ENCODE measurements at places on chromosomes 13 and 19.
A peak's percentile ranks its signal among the peaks of the same experiment; 100 is the strongest.

GRCh38 chr13:83895994-83896580 is 13.8 kb upstream of the SLITRK1 start:
- DNase-seq: no peak

GRCh38 chr19:16032509-16033135 is 43.7 kb upstream of the TPM4 start:
- peak; percentile 3 for DNase-seq

GRCh38 chr13:39481491-39481890 is 121.5 kb downstream of the LHFPL6 start:
- no peak for DNase-seq

- DNase-seq: no peak
Measured at GRCh38 chr19:17109962-17110598, 34.5 kb downstream of the MYO9B start.

GRCh38 chr13:48266701-48267639 is 34.0 kb downstream of the ITM2B start:
- no peak for DNase-seq

GRCh38 chr19:49713236-49713845 is 22.4 kb downstream of the CPT1C start:
- no peak for DNase-seq

- DNase-seq: no peak
Measured at GRCh38 chr13:42394711-42395085, 122.7 kb downstream of the AKAP11 start.

- peak; percentile 39 for DNase-seq
Measured at GRCh38 chr13:102799426-102800144, 666 bp downstream of the BIVM start.

GRCh38 chr19:49546825-49547565 is 19.2 kb downstream of the RCN3 start:
- DNase-seq: peak; percentile 83

- DNase-seq: no peak
Measured at GRCh38 chr19:32352241-32352630, 6.8 kb downstream of the ZNF507 start.

DNA sequence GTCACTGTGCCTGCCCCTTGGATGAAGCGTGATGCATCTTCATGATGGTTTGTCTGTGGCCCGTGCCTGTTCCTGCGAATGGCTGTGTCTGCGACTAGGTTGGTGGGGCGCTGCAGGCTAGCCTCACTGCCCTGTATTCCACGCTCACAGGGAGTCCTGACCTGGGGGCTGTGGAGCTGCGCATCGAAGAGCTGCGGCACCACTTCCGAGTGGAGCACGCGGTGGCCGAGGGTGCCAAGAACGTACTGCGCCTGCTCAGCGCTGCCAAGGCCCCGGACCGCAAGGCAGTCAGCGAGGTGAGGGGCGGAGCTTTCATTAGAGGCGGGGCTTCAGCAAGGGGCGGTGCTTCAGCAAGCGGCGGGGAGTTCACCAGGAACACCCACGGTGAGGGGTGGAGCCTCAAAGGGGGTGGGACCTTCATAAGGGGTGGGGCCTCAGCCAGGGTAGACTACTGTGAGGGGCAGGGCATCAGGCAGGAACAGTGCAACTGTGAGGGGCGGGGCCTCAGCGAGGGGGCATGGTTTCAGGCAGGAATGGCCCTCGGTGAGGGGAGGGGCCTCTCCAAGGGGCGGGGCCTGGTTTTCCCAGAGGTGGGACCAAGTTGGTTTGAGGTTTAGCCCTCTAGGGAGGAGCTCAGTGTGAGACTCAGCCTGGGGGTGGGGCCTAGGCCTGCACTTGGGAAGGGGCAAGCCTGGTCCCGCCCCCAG is 17.2 kb downstream of the PKN1 start:
- DNase-seq: peak; percentile 97

- DNase-seq: peak; percentile 21
Measured at GRCh38 chr19:55614711-55615542, 9.4 kb downstream of the ZNF784 start.

DNA sequence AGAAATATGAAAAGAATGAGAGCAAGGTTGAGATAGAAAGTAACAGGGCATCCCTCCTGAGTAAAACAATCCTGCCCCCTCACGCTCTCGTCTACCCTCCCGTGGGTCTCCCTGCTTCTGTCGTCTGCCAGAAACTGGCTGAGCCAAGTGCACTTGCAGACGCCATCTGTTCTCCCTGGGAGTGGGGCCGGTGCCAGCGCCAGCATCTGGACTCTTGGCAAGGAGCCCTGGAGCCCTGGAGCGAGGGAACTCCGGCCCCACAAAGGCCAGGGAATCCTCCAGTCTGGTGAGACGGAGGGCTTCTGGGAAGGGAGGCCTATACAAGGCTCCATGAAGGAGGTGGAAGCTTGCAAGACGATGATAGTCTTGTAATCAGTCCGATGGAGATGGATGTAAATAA is 2.3 kb upstream of the TMEM91 start:
- DNase-seq: peak; percentile 38

DNA sequence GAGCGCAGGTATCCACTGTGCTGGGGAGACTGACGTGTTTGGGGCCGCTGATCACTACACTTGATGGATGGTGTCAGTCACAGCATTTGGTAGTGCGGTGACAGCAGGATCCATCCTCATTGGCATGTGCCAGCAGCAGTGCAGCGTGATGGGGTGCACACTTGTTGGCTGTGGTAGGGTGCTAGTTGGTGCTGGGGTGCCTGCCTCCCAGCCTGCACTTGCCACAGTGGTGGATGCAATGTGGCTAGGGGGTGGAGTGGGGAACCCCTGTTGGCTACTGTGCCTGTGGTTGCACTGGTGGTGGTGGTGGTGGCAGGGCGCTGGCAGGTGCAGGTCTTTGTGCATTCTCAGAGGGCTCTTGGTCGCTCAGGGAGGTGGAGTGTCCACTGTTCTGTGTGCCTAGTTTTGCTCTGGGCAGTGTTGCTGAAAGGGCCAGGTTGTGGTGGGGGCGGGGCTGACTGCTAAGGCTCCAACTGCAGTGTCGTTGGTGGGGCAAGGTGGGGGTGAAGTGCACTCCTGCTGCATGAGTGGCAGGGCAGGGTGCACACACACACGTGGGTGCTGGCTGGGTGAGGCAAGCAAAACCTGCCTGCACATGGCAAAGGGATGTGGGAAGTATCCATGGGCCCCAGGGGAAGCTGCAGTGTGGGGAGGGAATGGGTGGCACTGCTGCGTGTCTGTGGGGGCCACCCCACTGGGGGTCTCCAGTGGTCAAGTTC is 84.8 kb downstream of the ZMYM2 start:
- no peak for DNase-seq

GRCh38 chr13:104321756-104322155 is 1255.5 kb upstream of the SLC10A2 start:
- no peak for DNase-seq

DNA sequence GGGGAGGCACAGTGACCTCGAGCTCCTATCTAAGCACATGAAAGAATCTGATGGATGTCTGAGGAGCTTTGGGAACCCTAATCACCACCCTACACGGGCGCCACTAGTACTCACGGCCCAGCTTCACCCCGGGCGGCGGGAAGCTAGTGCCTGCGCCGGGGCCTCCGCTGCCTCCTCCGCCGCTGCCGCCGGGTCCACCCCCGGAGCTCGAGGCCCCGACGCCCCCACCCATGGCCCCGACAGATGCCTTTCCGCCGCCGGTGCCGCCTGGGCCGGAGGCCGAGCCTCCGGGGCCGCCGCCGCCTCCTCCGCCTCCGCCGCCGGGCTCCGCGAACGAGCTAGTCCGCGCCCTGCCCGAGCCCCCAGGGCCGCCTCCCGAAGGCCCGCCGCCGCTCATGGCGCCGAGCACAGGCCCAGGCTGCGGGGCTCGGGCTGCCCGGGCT is 312 bp downstream of the GSK3A start:
- DNase-seq: no peak

DNA sequence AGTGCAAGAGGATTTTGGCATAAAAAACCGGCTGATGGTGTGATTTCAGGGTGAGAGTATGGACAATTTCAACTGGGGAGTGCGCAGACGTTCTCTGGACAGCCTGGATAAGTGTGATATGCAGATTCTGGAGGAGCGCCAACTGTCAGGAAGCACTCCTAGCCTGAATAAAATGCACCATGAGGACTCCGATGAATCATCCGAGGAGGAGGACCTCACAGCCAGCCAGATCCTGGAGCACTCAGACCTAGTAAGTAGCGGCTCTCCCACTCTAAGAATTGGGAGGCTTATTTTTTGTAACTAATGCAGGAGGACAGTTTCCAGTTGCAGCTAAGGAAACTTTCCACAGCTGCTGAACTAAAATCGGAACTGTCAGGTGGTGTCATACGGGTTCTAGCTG is 53.6 kb downstream of the ZAR1L start:
- no peak for DNase-seq

DNA sequence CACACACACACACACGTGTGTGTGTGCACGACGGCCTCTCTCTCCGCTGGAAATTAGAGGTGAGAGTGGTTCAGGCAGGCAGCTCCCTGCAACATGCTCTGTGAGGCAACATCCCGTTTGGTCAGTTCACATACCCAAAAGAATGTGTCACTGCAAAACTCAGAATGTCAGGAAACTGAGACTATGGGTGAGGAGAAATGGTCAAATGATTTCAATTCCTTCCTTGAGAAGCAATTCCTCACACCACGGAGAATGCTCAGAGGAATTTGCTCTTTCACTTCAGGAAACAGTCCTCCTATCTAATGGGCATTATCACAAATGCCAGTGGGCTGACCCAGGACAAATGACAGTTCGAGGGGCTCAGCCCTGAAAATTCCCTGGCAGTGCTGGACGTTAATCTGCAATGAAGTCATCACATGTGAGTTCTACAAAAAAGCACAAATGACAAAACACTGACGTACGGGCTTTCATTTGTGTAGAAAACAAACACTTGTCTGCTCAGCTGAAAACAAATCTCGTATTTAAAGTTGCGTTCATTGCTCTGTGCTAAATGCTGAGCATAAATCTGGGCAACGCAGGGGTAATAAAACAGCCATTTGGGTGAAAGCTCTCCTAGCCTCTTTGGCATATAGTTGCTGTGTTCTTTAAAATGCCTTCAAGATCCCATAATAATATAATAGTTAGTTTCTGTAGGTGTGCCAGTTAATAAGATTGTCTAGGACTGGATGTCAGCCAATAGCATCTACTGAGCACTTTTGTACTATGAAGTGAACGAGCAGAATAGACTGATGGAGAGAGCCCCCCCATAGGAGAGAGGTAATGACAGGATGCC is 18.6 kb upstream of the LATS2 start:
- DNase-seq: no peak

DNA sequence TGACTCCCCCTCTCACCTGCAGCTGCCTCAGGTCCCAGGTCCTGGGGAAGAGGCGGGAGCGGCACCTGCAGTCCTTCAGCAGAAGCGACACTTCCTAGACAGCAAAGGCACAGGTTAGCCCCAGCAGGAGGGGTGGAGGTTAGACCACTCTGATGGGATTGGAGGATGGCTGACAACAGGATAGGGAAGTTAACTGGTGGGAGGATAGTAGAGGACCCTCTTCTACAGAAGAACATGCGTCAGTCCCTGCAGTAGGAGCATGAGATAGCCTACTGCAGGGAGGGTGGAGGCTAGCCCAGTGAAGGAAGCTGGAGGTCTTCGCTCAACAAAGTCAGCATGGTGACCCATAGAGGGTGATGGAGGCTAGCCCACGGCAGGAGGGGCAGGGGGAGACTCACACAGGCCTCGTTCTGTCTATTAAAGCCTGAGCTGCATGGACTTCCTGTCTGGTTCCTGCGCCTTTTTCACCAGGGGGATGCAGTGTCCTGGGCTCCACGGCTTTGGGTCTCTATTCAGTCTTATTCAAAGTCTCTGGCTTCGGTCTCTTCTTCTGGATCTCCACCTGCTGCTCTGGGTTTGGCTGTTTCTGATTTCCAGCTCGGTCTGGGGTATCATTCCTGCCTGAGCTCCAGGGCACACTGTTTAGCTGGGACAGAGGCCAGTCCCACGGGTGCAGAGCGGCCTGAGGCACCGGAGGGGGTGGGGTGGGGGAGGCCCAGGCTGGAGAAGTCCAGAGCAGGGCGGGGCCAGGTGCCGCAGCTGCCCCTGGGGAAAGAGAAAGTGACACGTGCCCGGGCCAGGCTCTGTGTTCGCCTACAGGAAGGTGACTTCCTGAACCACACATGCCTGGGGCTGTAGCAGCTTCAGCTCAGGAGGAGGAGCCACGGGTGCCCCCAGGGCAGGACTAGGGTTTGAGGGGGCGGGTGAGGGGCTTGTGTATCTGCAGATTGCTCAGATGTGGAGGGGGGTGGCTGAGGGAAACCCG is 7.3 kb downstream of the IFNL3 start:
- DNase-seq: peak; percentile 42

GRCh38 chr13:78881054-78881453 is 222.1 kb upstream of the OBI1 start:
- no peak for DNase-seq

- no peak for DNase-seq
Measured at GRCh38 chr13:95982144-95982543, 71.1 kb downstream of the UGGT2 start.

DNA sequence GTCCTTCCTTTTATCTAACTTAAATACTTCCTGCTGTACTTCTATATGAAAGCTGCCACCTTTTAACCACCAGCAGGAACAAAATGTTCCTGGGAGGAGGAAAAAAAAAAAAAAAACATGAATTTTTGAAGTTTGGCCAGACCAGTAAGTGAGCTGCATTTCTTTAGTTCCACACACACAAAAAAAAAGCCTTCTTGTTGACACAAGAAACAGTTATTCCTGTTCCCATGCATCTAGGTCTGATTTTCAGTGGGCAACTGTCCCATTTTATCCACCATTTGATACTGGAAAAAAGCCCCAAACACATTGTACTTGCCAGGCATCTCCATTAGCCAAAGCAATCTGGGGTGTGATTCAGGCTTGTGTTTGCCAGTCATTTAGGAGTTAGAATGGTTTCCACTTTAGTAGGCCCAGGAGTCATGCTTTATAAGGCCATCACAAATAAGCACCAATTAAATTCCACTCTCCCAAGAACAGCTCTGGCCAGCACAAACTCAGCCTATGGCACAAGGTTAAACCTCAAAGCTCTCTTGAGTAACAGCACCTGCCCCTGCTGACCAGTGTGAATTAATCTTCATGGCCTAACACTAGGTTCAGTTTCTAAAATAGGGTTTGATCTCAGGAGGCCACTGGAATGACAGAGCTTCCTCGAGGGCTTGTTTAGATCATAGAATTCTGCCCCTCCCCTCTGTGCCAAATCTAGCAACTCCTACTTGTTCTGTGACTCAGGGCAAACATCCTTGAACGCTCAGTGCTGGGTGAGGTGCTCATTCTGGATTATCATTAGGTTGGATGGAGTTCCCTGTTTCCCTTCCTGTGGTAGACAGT is 67.1 kb downstream of the NUFIP1 start:
- no peak for DNase-seq

DNA sequence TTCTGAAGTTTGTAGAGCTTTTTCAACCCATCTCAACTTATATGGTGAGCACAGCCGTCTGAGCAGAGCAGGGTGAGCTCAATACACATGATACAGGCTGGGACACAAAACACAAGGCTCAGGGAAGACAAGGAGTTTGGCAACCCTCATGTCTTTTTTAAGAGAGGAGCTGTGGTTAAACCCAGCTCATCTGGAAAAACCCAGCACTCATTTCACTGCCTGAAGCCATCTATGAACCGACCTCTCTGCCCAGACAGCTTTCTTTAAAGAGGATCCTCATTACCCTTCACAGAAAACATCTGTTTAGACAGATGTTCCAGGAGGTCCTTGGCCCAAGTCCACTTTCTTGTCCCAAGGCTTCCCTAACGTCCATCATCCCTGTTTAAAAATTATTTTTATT is 170.0 kb upstream of the TSHZ3 start:
- DNase-seq: no peak

Data from iPS-NIHi11 (cell line).